ENCODE measurements at places on chromosomes 5 and 9.
A peak's percentile ranks its signal among the peaks of the same experiment; 100 is the strongest.

GRCh38 chr5:179190851-179191505 lies 130.8 kb downstream of the ZNF354C start:
- DNase-seq, result no peak

- no peak for DNase-seq
Measured at GRCh38 chr9:14768405-14769229, 46.1 kb upstream of the CER1 start.

DNA sequence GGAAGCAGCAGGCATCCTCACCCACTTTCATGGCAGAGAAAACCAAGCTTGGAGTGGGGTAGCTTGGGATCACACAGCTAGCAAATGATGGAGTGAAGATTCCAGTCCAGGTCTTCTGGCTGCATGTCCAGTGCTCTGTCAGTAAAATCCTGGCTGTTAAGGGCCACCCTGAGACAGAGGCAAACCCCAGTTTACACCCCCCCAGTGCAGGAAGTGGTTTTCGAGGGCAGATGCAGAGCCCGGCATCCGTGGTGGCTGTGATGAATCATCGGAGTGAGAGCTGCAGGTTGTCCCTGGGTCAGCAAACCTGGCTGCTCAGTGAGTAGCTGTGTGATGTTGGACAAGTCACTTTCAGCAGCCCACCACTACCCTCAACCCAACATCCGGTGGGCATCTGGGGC lies 115.4 kb downstream of the RGS3 start:
- DNase-seq, result peak; percentile 70

DNA sequence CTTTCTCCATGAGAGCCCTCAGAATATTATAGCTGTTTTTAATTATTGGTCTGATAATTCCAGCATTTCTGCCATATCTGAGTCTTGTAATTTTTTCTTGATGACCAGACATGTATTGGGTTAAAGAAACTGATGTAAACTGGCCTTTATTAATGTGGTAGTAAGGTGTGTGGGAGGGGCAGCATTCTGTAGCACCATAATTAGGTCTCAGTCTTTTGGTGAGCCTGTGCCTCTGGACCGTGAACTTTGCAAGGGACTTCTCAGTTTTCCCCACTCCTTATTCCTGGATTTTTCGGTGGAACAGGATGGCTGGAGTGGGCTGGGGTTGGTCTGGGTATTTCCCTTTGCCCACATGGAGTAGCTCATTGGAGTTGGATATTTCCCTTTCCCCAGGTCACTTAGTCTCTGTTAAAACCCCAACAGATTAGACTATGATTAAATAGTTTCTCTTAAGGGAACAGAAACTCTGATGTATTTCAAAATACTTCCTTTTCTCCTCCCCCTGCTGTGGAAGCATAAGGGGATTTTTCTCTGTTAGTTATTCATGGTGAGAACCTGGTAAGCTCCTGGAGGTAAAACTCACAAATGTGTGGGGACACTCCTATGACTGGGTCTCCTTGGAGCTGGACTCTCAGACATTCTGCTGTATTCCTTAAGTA lies 52.4 kb downstream of the FSD1L start:
- no peak for DNase-seq

DNA sequence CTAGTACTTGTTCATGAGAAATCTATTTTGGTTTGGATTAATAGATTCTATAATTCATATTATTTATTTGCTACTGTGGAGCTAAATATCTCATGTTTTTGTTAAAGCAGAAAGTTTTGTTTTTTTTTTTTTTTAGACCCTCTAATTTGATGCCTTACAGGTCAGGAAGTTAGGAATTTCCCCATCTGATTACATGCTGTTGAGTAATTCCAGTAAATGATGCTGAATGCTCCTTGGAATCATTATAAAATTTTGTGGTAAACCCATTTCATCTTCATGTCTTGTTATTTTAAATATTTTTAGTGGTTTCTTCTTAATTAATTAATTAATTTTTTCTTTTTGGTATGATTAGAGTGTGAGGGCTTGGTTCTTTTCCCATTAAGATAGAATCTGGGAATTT lies 35.6 kb downstream of the NNT start:
- no peak for DNase-seq

DNA sequence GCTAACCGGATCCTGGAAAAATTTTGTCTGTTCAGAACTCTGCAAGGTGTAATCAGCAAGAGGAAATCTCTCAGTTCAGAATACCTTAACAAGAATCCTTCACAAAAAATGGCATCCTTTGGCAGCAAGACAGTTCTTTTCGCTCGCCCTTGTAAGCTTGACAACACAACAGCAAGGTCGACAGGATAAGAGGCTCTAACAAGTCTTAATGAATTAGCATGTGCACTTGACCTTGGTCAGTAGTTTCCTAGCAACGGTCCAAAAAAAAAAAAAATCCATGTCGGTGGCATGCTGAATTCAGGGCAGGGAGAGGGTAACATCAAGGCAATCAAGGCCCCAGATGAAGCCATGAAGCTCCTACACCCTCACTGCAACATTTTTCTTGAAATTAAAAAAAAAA lies 172.8 kb downstream of the APBA1 start:
- no peak for DNase-seq

DNA sequence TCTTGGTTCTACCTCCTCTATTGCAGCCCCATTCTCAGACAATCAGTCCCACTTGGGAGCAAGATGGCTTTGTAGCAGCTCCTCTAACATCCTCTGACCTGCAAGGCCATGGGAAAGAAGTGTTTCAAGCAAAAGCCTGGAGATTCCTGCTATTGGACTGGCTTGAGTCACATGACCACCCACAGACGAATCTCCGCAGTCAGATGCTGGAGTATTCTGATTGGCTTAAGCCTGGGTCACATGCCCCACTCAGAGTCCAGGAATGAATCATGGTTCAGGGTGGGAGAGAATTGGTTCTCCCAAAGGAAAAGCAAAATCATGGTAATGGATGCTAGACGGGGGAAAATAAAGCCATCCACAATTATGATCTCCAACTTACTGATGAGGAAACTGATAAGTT lies 22.6 kb upstream of the LMX1B start:
- no peak for DNase-seq

DNA sequence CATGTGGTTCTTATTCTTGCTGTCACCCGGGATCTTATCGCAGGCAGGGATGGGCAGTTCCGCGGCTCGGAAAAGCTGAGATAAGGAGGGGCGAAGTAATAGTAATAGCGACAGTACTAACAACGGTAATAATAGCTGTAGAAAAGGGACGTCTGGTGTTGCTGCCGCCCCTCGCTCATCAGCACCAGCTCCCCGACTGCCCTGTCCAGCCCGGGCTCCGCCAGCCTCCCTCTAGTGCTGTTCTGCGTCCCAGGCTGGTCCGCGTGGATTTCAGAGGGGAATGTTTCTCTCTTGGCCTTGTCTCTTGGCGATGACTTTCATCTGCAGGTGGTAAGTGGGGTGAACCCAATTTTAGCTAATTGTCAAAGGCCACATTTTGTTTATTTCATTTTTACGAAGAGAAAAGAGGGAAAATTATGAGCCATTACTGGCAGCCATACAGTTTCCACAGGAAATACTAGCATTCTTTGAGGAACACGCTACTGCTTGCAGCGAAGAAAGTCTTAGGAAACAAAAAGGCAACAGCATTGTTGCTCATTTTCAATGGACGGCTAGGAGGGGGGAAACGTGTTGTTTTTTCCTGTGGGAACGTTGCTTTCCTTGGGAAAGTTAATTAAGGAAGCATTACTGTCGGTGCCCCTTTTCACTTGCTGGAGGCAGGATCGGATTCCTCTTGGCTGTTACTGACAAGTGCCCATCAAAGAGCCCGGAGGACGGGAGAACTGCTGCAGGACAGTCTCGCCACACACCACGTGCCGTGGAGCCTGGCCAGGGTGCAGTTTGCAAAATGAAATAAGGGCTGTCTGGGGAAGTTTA lies 762 bp downstream of the SNCAIP start:
- no peak for DNase-seq

GRCh38 chr5:52735139-52735538 lies 52.6 kb upstream of the ITGA1 start:
- DNase-seq, result no peak

DNA sequence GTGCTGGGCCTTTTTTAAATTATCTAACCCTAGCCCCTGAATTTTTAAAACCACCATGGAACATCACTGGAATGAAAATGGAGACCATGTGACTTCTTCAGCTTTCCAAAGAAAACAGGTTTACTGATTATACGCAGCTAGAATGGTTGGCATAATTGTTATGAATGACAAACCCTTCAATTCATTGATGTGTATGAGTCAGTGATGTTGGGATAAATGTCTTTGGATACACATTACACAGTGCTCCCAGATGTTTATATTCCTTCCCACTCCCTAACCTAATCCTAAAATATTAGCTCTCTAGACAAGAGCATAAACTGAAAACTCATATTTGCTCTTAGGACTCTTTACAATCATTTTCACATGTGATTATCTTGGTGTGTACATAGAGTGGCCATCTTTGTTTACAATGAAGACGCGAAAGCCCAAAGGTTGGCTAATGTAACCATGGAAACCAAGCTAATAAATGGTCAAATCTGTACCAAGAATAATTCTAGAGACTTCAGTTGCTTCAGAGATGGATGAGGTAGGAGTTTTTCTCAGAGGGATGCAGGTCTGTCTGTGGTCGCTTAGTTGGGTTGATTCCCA lies 131.2 kb upstream of the HMHB1 start:
- DNase-seq, result no peak

DNA sequence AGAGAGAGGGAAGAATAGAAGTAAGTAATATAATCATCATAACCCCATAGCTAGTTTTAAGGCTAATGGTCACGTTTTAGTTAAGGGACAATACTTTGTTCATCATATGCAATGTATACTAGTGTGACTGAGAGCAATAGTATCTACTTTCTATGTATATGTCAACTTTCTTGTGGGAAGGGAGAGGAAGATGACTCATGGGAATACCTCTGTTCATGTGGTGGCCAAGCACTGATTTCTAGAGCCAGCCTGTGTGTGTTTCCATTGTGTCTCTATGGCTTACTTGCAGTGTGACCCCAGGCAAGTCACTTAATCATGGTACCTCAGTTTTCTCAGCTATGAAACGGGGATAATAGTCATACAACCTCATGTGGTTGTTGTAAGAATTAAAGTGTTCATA lies 639.6 kb downstream of the CETN3 start:
- no peak for DNase-seq

GRCh38 chr9:116937361-116937760 lies 250.3 kb downstream of the TRIM32 start:
- DNase-seq, result no peak

- no peak for DNase-seq
Measured at GRCh38 chr9:126862104-126862761, 1.8 kb downstream of the ZBTB34 start.

- no peak for DNase-seq
Measured at GRCh38 chr5:122944051-122944450, 92.5 kb downstream of the PPIC start.

DNA sequence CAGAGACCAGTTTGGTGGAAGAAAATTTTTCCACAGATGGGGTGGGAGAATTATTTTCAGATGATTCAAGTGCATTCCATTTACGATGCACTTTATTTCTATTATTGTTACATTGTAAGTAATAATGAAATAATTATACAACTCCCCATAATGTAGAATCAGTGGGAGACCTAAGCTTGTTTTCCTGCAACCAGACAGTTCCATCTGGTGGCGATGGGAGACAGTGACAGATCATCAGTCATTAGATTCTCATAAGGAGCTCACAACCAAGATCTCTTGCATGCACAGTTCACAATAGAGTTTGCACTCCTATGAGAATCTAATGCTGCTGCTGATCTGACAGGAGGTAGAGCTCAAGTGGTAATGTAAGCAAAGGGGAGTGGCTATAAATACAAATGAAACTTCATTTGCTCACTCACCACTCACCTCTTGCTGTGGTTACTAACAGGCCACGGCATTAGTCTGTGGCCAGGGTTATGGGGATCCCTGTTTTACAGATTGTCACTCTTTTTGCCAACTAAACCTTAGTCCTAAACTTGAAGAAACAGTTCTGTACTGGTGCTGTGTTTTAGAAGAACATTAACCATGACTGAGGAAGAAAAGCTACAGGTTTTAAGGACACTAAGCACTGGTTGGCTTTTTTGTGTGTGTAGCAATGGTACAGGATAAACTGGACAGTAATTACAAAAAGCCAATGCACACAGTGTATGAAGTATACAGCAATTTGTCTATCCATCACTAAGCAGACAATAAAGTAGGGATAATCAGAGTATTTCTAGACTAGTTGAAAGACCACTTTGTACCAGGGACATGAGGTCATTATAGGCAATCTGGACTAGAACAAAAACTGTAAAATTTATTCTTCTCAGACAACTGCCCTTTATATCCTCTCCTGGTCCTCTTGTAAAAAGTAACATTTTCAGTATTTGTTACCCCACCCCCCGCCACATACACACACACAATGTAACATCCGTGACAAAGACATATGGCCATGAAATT lies 9.9 kb downstream of the TMEM232 start:
- no peak for DNase-seq

GRCh38 chr5:87770016-87770570 lies 357.4 kb upstream of the CCNH start:
- DNase-seq, result no peak

- DNase-seq, result no peak
Measured at GRCh38 chr9:132247942-132248341, 86.1 kb downstream of the NTNG2 start.

DNA sequence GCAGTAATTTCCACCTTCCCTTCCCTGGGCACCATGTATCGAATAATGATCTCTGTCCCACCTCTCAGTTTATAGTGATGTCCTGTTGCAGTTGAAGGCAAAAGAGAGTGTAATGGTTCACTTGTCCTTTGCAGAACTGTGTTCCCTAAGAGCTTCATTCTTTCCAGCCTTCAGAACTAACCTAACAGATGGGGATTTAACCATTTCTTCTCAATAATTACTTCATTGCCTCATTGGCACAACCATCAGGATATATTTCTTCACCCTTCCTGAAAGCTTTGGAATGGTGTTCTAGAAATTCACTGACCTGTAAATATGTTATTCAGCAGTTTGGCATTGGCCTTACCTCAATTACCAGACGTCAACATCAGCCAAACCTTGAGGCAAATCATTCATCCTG lies 83.9 kb upstream of the PRRC1 start:
- DNase-seq, result no peak

GRCh38 chr9:124010303-124010664 lies 1.3 kb upstream of the LHX2 start:
- DNase-seq, result no peak

DNA sequence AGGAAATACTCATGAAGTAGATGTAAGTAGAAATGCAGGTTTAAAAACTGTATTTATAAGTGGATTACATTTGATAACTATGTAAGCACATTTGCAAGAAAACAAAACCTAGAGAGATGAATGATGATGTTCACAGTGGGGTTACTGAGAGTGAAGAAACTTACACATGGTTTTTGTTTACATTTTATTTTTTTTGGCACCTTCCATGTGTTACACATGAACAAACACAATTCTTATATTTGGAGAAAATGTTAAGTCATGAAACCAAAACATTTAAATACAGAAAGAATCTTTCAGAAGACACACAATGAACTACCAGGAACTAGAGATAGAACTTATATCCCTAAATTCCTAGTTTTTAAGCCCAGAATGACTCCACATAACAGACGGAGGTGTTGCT lies 51.5 kb upstream of the SPATA31E1 start:
- DNase-seq, result no peak
